ENCODE measurements at places on chromosomes 3 and 15. TPM values are rescaled to one million over a fixed set of nuclear protein-coding genes. Genes with fewer than 3 reads are reported as not detected.

- no peak for DNase-seq
Measured at GRCh38 chr3:52297242-52298148, 9.9 kb downstream of the GLYCTK start.

Gene IGF1R
- polyA plus RNA-seq: 6.4 TPM

Gene NRG4
- polyA plus RNA-seq: not detected

DNA sequence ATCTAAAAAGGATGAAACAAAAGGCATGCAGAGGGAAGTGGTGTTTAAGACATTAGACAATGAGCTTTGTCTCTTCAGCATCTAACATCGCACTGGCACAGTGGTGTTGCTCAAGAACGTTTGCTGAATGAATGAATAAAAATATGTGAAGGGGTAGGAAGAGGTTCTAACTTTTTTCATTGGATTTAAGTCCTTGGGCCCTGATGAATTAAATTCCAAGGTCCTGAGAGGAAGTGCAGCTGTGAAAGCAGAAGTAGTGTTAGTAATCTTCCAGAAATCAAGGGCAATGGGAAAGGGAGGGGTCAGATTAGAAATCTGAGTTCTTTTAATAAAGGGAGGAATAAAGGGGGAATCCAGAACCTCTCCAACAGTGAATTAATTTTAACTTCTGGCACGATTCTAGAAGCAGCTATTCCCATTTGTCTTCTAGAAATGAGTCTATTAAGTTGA lies 29.6 kb downstream of the TLNRD1 start:
- no peak for DNase-seq

DNA sequence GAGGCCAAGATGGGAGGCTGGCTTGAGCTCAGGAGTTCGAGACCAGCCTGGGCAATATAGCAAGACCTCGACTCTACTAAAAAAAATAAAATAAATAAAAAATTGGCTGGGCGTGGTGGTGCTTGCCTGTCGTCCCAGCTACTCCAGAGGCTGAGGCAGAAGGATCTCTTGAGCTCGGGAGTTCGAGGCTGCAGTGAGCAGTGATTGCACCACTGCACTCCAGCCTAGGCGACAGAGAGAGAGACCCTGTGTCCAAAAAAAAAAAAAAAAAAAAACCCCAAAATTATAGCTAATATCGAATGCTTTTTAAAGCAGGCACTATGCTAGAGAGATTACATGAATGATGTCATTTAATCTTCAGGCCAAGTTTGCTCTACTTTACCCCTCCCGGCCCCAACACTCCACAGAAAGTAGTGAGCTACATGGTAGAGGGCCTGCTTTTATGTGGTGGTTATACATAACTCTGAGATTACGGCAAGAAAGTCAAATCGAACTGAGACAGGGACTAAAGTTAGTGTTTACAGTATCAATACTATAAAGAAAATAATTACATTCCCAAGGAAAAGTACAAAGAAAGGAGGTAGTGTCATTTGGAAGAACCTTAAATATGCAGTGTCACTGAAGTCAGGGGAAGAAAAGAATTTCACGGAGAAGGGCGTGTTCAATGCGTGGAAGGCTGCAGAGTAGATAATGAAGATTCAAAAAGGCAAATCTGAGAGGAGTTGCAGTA lies 1.1 kb downstream of the ADPGK start:
- no peak for DNase-seq

GRCh38 chr3:114043205-114043604 lies 13.1 kb downstream of the CCDC191 start:
- DNase-seq: no peak

GRCh38 chr3:31077021-31077601 lies 182.7 kb upstream of the GADL1 start:
- DNase-seq: no peak

Gene RNF13
- polyA plus RNA-seq: 14.9 TPM

GRCh38 chr3:150407051-150407807 lies 869 bp upstream of the TSC22D2 start:
- DNase-seq: peak; percentile 26

- DNase-seq: no peak
Measured at GRCh38 chr15:83775738-83776137, 121.8 kb downstream of the ADAMTSL3 start.
